COR-L47 (cell line): ENCODE measurements at places on chromosomes 5 and 9.

DNA sequence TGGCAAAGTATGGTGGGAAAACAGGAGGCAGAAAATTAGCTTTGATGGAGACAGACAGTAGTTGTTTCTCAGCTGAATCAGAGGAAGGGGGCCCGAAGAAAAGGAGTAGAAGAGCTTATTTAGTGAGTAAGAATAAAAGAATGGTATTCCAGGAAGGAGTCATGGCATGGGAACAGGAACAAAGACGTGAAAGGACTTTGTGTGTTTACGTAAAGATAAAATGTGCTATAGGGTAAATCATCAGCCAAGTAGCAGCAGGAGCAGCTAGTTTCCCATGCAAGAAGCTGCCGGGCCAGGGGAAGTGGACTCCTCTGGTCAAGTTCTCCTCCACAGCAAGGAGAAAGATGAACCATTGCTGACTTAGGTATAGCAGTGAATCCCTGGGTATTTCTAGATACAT, 454.5 kb downstream of the HINT1 start:
- no peak for DNase-seq

DNA sequence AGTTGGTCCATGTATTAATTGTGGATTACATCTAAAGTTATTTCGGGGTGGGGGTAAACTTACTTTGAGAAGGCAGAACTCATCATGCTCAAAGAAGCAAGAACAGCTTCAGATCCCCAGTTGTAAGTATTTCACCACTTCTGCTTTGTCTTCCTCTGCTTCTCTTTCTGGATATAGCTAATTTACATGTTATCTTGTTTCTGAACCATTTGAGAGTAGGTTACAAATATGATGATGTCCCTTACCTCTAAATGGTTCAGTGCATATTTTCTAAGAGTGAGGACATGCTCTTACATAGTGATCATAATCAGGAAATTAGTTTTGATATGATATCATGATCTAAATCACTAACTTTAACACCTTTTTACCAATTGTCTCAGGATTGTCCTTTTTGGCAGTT, 11.9 kb downstream of the TRIO start:
- no peak for DNase-seq

GRCh38 chr9:76926324-76926741, 20.4 kb upstream of the PRUNE2 start:
- DNase-seq: no peak

GRCh38 chr5:55021821-55022220, 2.2 kb upstream of the GZMK start:
- no peak for DNase-seq

DNA sequence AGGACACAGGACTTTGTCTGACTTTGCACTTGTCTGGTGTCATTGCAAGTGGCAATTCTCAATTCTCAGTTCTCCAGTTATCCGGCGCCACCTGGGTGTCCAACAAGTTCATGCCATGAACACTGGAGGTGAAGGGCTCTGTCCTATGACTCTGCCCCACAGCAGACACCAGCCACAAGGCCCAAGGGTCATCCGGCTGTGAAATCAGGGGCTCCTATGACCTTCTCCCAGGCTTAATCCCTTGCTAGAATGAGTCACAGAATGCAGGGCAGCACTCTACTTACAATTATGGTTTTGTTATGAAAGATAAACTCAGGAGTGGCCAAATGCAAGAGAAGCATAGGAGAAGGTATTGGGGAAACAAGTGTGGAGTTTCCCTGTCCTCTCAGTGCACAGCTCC, 392.0 kb downstream of the GADD45G start:
- no peak for DNase-seq

DNA sequence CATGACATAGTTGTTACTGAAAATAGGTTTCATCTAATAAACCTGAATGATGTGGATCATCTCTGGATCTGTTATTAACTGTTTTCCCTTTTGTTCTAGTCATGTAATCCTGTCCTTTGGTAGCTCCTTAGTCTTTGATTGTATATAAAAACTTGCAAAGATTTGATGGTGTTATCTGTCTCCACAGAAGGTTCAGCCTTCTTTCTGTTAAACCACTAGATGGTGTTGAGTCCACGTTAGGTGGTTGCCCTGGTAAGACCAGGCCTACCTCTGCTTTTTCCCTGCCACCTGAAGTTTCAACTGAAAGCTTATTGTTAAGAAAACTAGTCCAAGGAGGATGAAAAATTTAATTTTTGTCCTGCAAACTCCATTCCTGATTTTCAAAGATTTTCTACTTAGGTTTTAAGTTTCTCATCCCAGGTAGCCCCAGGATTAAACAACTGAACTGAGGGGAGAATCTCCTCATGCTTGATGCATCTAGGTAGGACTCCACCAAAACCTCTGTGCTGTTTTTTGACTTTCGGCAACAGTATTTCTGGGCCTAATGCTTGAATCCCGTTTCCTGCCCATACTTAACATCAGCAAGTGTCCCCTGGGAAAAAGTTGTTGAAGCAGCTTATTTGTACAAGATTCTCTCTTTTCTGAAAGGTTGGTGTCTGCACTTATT, 68.5 kb downstream of the RICTOR start:
- no peak for DNase-seq

DNA sequence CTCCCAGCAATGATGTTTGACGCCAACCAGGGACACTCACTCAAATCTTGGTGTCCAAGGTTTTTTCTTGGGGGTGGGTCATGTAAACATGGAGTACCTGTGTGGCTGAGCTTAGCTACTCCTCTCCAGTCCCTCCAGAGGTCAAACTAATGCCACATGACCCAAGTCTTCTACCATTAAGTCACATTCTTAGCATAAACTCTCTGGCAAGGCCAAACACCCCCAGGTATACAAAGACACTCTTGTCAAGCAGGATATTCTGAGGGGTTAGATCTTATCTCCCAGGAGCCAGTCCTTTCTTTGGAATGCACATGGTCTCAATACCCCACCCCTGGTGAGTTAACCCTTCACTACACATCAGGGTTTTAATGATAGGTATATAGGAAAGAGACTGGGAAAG, 161.4 kb downstream of the PDZD2 start:
- DNase-seq: no peak

DNA sequence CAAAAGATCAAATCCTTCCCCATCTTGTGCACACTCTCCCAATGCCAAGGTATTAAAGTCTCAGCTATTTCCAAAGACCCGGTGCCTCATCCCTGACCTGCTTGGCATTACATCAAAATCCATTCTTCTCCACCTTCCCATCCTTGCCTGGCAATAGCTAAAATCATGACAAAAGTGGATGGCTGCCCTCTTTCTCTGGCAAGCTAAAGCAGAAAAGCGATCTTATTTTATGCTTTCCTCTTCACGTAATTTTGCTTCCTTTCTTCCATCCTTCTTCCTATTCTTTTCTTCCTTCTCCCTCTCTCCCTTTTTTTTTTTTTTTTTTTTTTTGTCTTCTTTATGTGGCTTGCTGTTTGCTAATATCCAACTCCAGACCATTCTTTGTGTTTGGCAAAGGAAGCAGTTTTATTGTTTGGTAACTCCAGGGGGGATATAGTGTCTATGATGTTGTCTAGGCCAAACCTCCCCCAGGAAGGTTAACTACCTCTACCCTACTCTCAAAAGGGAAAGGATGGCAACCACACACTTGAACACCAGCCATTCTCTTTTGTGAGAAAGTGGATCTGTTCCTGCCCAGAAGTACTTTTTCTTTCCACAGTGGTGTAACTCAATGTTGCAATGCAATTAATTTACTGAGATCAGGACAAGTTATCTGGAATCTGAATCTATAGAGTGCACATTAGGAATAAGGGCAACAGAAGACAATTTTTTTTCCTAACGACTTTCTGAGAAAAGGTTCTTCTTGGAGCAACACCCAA, 120.9 kb upstream of the TMEM161B start:
- peak; percentile 66 for DNase-seq

GRCh38 chr5:154071799-154072413, 33.1 kb downstream of the MFAP3 start:
- DNase-seq: no peak

DNA sequence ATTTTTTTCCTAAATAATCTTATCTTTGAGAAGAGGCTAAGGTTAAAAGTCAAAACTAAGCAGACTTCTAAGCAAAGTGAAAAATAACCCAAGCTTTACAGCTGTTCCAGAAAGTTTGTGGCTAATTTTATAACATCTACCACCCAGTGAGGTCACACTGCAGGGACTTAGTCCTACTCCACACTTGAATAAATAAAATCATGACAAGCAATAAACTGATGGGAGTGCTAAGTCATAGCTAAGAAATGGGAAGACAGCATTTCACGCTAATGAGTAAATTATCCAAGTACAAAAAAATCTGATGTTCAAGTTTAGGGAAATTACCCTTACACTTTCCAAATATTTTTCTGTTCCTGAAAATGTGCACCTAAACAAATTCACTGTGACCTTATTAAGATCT, 47.7 kb downstream of the ZNF608 start:
- DNase-seq: no peak

DNA sequence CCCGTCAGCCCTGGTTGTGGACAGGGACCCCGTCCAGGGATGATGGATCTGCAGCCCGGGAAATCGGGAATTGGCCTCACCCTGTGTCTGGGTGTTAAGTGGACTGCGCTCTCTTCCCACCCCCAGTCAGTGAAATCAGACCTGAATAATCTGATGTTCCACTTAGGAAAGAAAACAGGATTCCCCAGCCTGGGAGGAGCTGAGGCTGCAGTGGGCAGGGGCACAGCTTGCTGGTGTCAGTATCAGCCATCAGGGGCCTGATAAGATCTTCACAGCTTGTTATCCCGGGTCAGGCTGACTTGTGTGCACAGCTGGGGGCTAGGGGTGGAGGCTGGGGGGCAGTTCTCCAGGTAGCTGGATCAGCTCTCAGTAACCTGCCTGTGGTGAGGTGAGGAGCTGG, 29.1 kb downstream of the LMX1B start:
- DNase-seq: no peak

GRCh38 chr9:36407122-36407723, 7.2 kb upstream of the RNF38 start:
- peak; percentile 47 for DNase-seq

GRCh38 chr9:133163504-133164172, at the start of gene GBGT1:
GBGT1 (minus strand) TSS chr9:133163914; CDS start chr9:133162412, 1,502 bp downstream.
- no peak for DNase-seq

GRCh38 chr9:112789473-112789872, 38.9 kb downstream of the SNX30 start:
- no peak for DNase-seq

GRCh38 chr9:128902351-128903078, 18.3 kb upstream of the PHYHD1 start:
- peak; percentile 59 for DNase-seq

- DNase-seq: no peak
Measured at GRCh38 chr5:96522635-96523355, 89.7 kb upstream of the PCSK1 start.

DNA sequence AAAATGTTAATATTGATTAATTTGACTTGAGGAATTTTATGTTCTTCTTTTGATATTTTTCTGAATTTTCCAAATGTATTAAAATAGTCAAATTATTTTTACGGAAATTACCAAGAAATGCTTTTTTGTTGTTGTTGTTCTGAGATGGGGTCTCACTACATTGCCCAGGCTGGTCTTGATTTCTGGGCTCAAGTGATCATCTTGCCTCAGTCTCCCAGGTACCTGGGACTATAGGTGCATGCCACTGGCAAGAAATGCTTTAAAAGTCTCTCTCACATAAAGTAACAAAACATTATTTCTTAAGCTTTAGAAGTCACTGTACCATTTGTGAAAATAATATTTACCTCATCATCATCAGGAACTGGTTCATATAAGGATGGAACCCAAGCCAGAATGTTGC, 43.0 kb upstream of the ELOVL7 start:
- no peak for DNase-seq

GRCh38 chr5:113373426-113373825, 61.4 kb downstream of the TSSK1B start:
- no peak for DNase-seq

- DNase-seq: peak; percentile 53
Measured at GRCh38 chr5:98535901-98536300, 237.6 kb upstream of the RGMB start.

DNA sequence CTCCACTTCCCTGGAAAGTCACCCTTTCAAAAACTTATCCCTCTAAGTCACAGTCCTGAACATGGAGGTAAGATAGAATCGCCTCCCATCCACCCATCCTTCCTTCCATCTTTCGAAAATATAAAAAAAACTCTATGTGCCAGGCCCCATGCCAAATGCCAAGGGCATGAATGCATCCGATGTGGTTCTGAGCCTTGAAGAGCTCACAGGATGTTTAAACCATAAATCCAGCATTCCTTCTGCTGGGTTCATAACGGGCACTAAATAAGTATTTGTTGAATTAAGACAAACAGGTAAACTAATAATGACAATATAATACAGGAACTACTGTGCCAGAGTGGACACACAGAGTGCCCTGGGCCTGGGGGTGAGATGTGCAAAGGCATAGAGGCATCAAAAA, 147.3 kb downstream of the TTLL11 start:
- no peak for DNase-seq

DNA sequence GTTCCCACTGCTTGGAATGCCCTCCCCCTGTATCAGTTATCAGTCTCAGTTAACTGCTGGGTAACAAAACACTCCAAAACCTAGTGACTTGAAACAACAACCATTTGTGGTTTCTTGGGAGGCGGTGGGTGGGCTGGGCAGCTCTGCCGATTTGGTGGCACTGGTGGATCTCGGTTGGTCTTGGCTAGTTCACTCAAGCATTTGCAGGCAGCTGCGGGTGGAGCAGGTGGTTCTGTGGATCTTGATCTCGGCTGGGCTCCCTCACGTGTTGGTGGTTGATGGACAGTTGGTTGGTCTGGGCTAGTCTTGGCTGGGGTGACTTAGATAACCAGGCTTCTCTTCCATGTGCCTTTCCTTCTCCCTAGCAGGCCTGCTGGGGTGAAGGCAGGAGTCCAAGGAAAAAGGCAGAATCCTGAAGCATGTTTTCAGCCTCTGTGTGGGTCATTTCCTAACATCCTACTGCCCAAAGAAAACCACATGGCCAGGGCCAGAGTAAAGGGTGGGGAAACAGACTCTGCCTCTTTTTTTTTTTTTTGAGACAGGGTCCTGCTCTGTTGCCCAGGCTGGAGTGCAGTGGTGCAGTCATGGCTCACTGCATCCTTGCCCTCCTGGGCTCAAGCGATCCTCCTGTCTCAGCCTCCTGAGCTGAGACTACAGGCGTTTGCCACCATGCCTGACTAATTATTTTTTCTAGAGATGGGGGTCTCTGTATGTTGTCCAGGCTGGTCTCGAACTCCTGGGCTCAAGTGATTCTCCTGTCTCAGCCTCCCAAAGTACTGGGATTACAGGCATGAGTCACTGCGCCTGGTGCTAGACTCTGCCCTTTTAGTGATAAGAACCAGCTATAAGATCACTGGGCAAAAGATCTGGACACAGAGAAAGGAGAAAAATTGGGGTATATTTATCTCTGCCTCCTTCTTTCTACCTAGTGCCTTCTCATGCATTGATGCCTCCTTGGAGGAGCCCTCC, 183.7 kb downstream of the RGS3 start:
- no peak for DNase-seq

DNA sequence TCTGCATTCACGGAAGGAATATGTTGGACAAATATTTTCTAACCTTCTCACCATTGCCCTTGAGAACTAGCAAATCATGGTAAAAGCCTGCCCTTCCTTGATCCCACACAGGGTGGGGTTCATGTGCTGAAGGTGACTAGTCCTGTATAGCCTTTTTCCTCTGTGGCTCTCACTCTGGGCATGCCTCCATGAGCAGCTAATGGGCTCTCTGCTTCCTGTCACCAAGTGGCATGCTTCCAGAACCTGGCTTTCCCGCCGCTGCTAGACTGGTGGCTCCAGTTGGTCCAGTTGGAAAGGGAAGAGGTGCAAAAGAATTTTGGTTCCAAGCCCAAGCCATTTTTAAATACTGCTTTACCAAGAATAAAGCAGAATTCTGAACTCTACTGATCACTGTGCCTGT, 35.5 kb downstream of the FBXO10 start:
- no peak for DNase-seq

- DNase-seq: no peak
Measured at GRCh38 chr5:78570646-78571045, 77.9 kb downstream of the LHFPL2 start.

GRCh38 chr5:52148679-52149078, 639.0 kb upstream of the ITGA1 start:
- DNase-seq: no peak
